ENCODE measurements at places on chromosomes 2 and 18.
A peak's percentile ranks its signal among the peaks of the same experiment; 100 is the strongest.

DNA sequence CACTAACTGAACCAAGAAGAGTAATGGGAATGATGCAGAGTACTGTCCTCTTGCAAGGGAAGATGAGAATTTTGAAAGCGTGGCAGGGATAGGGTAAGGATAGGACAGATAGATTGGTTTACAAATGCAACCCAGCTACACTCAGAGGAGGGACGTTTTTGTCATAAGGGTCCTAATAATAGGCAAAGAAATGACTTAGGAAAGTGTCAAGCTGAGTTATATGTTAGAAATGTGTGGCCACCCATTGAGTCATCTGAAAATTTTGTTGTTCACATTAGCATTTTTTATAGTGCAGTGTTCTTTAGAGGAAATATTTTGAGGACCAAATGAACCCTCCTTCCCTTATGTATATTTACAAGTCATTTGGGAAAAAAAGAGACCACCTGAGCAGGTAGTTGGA, 137.5 kb downstream of the PHLPP1 start:
- DNase-seq, result no peak

GRCh38 chr18:68427951-68428401, 286.9 kb downstream of the TMX3 start:
- no peak for DNase-seq

DNA sequence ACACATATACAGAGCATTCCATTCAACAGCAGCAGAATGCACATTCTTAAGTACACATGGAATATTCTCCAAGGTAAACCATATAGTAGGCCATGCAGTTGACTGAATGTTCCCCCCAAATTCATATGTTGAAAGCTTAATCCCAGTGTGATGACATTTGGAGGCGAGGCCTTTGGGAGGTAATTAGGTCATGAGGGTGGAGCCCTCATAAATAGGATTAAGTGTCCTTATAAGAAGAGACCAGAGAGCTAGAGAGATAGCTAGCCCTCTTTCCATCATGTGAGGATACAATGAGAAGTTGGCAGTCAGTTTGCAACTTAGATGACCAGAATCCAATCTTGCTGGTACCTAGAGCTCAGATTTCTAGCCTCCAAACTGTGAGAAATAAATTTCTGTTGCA, 27.6 kb downstream of the TMEM185B start:
- no peak for DNase-seq

- DNase-seq, result peak; percentile 90
These were observed 11.3 kb downstream of the HNMT start for GRCh38 chr2:137975280-137976271.

GRCh38 chr2:135662088-135662487, 79.6 kb upstream of the UBXN4 start:
- DNase-seq, result no peak

DNA sequence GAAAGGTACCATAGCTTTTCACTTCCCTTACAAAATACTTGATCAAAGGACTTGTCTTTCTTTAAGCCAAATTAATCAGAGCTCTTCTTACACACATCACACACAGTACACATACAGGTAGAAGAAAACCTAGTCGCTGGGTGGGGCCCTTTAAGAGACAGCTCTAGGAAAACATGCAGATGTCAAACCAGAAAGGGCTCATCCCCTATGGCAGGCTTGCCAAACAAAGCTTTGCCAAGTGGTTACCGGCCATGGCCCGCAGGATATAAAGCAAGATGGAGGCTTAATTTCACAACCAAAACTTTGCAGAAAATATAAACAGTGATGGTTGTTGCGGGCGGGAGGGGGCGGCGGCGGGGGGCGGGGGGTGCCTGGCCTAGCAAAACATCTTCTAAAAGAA, 2156.0 kb upstream of the PIK3C3 start:
- DNase-seq, result peak; percentile 34

DNA sequence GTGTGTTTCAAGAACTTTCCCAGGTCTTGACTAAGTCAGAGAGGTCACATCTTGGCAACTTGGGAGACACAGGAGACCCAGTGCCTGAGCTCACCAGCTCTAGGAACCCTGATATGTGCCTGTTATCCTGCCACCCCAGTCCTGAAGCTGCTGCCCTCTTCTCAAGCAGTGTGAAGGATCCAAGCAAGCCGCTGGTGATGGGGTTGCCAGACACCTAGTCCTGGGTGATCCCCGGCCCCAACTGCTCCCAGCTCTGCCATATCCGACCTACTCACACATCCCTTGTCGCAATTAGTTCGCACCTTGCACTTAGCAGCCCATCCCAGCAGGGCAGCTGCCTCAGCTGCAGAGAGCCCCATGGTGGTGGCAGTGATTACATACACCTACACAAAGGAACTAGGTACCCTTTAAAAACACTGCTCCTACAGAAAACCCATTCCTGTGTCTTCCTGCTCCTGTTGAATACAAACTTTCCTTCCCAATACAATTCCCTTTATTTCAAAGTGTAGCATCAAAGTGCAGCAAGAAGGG, 247.2 kb upstream of the RAB12 start:
- no peak for DNase-seq

DNA sequence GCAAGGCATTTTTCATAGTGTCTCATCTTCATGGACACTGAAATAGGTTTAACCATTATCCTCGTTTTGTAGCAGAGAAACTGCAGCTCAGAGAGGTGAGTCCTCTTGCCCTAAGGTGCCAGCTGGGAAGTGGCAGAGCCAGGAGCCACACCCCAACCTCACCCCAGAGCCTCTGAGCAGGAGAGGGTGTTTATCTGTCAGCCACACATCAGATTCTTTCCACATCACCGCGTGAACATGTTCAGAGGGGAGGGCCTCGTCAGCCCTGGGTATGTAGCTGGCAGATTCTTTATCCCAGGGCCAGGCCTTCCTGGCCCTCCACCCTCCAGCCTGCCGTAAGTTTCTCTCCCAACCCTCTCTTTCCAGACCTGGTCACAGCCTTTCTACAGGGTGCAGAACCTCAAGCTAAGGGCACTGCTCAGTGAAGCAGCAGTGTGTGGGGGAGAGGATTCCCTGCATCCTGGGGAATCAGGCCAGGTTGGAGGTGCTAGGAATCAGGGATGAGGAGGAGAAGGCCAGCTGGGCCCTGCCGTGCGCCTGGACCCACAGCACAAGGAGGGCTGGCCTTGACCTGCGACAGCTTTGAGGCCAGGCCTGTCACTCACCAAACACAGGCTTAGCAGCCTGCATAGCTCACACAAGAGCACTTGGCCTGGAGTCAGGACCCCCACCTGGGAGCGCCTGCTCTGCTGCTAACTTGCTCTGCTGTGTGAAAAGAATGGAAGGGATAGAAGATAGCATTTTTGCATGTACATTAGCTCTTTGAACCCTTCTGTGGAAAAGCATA, 111.3 kb upstream of the MCFD2 start:
- no peak for DNase-seq

DNA sequence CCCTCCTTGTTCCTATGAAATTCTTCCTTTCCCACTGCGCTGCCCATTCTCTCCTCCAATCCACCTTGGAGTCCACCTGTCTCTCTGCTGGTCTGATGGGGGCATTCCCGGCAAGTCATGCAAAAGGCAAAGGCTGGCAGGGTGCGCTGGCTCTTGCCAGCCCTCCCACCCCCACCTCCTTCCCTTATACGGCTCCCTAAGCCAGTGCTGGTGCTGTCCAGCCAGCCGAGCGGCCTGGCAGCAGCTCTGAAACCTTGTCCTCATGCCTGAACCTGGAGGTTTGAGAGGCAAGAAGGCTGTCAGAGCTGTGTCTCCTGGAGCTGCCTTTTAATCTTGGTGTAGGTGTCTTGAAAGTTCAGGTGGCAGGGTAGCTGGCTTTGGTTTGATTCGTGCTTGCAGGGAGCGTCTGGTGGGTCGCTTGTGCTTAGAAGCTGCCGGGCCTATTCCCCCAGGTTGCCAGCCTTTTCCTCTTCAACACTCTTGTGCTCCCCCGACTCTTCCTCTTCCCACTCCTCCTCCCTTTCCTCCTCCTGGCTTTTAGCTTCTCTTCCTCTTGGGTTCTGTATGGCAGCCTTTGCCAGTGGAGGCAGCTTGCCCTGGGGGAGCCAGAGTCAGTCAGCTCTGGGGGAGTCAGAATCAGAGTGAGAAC, 748 bp downstream of the LIPG start:
- no peak for DNase-seq

DNA sequence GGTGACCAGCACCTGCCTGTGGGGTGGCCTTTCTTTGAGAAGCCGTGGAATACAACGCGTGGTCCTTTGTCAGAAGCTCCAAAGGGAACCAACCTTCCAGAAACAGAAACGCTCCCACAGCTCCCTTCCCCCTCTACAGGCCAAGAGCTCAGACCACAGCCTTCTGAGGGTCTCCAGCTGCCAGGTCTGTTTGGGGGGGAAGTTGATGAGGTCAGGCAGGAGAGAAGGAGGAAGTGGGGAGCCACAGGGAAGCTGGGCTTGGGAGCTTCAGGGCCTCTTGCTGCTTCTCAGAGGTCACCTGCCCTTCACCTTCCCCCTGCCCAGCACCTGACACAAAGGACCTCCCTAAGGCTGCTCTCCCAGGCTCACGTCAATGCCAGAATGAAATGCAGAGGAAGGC, 287.7 kb upstream of the ID2 start:
- DNase-seq, result no peak

GRCh38 chr2:54092940-54093339, 22.5 kb upstream of the ACYP2 start:
- no peak for DNase-seq

GRCh38 chr2:225630824-225631533, 231.5 kb downstream of the NYAP2 start:
- no peak for DNase-seq

- no peak for DNase-seq
These were observed 20.6 kb upstream of the DSG3 start for GRCh38 chr18:31426871-31427406.

- DNase-seq, result peak; percentile 35
These were observed 266.8 kb downstream of the ALPK2 start for GRCh38 chr18:58362027-58362575.
